ENCODE measurements at places on chromosomes 6 and 20. TPM values are rescaled to one million over a fixed set of nuclear protein-coding genes. Genes with fewer than 3 reads are reported as not detected.
A peak's percentile ranks its signal among the peaks of the same experiment; 100 is the strongest.

DNA sequence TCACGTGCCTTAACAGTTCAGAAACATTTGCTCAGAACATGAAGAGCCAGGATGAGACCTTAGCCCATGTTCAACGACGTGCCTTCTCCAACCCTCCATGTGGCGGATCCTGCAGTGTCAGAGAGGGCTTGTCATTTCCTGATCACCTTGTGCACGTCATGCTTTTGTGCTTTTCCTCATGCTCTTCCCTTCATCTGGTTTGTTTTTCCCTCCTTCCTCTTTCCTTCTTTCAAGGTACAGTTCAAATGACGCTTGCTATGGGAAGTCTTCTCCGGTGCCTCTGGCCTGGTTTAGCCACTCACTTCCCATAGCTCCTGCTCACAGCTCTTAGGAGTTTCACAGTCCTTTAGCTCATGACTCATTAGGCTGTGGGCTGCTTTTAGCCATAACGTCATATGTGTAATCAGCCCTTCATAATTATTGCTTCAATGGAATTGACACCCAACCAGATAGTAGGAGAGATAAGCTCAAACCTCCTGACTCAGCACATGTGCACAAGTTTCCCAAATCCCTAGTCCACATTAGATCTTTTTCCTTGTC is 102.7 kb upstream of the CNKSR3 start:
- no peak overlapping the region for H3K27ac ChIP-seq
- H3K4me1 ChIP-seq = peaks cover 12% of the 10 kb centered on the region
- H3K27me3 ChIP-seq = no peaks in the 10 kb centered on the region
- H3K4me3 ChIP-seq = no peak overlapping the region

- no peak for DNase-seq
- H3K27ac ChIP-seq = no peak overlapping the region
- no peaks in the 10 kb centered on the region for H3K36me3 ChIP-seq
- H3K4me3 ChIP-seq = no peak overlapping the region
- no peaks in the 10 kb centered on the region for H3K27me3 ChIP-seq
- H3K4me1 ChIP-seq = peaks cover 7% of the 10 kb centered on the region
Measured at GRCh38 chr20:48747840-48748414, 79.9 kb downstream of the PREX1 start.

DNA sequence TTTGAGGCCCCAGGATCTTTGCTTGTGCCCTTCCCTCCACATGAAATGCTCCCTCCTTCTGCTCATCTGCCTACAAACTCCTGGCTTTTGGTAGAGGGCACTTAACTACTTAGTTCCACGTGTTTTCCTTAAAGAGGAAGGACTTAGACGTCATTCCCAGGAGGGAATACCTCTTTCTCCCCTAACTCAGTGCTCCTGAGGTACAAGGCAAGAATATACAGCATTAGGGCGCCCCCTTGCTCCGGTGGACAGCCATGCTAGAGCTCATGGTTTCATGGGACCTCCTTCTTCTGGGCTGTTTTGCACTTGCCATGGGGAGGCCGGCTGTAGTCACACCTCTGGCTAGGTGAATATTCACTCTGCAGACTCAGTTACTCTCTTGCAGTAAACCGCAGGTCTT is 93.8 kb upstream of the LY86 start:
- H3K4me3 ChIP-seq = no peak overlapping the region
- no peaks in the 10 kb centered on the region for H3K36me3 ChIP-seq
- DNase-seq = peak; percentile 8
- no peaks in the 10 kb centered on the region for H3K4me1 ChIP-seq

GRCh38 chr20:61521687-61522420 is 269.8 kb downstream of the CDH4 start:
- H3K4me1 ChIP-seq = no peaks in the 10 kb centered on the region
- no peaks in the 10 kb centered on the region for H3K36me3 ChIP-seq
- H3K27ac ChIP-seq = no peak overlapping the region
- no peak overlapping the region for H3K4me3 ChIP-seq

DNA sequence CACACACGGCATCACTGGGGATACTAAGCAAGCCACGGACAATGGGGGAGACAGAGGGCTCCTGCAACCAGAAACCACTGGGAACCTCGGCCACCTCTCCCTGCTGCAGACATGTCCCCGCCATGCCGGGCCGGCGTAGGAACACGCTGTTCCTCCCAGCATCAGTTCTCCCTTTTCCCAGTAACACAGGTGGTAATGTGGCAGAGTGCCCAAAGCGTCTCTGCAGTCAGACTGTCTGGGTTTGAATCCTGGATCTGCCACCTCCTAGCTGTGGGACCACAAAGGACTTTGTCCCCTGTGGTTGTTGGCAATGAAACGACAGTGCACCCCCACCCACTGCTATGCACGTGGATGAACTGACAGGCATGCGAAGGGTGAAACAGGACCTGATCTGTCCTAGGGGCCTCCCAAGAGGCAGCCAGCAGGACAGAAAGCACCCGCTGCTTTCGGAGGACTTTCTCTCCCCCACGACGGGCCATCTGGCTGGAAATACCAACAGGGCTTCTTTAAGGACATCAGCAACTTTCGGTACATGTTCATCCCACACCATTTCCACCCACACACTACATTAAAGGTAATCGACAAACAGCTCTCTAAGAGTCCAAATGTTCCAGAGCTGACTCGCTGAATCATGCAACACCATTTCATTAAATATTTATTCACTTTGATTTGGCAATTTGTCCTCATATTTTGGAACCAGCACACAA is 74.1 kb downstream of the SULF2 start:
- H3K4me1 ChIP-seq = no peaks in the 10 kb centered on the region
- DNase-seq = no peak
- H3K36me3 ChIP-seq = no peaks in the 10 kb centered on the region
- no peak overlapping the region for H3K27ac ChIP-seq

DNA sequence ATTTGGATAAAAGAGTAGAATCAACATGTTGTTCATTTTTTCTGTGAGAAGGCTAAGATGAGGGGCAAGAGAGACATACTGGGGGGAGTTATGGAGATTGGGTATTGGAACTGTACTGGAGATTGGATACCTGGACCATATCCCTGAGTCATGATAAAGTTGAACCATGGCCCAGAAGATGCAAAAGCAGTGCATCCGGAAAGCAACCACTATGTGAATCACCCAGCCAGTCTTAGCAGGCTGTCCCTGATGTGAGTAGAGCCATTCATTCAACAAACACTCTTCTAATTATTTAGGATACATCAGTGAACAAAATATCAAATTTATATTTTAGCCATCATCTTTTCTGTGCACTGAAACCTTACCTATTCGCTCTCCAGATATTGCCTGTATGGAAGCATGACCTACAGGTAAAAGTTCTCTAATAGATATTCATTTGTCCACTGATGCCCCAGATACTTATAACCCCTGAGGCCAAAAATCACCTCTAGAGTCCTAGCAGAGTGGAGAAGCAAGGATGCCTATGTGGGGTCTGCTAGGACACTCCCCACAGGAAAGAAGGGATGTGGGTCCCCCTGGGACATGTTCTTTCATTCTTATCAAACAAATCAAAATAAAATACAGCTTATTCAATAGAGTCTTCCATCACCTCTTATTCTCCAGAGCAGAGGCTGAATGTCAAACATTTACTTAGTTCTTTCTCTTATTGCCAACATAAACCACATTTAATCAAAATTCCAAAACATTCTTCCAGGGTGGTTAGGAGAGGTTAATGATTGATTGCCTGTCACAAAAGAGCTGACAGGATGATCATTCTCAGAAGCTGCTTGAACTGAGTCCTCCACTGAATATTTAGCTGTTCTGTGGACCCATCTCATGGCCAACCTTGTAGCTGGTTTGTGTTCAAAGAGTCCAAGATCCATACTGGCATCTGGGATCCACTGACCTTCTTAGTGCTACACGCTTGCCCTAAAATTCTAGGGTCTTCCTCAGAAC is 37.0 kb upstream of the PKHD1 start:
- H3K27me3 ChIP-seq = peaks cover 3% of the 10 kb centered on the region
- H3K4me1 ChIP-seq = no peaks in the 10 kb centered on the region
- H3K36me3 ChIP-seq = no peaks in the 10 kb centered on the region
- H3K4me3 ChIP-seq = no peak overlapping the region

GRCh38 chr20:5893052-5893451 is 57.3 kb downstream of the TRMT6 start:
- no peaks in the 10 kb centered on the region for H3K4me1 ChIP-seq
- DNase-seq = no peak
- no peak overlapping the region for H3K27ac ChIP-seq

- H3K4me1 ChIP-seq = no peaks in the 10 kb centered on the region
- DNase-seq = no peak
- no peak overlapping the region for H3K4me3 ChIP-seq
- no peak overlapping the region for H3K27ac ChIP-seq
- no peaks in the 10 kb centered on the region for H3K36me3 ChIP-seq
- peaks cover 5% of the 10 kb centered on the region for H3K27me3 ChIP-seq
Measured at GRCh38 chr20:58755766-58756449, 63.3 kb downstream of the NPEPL1 start.

DNA sequence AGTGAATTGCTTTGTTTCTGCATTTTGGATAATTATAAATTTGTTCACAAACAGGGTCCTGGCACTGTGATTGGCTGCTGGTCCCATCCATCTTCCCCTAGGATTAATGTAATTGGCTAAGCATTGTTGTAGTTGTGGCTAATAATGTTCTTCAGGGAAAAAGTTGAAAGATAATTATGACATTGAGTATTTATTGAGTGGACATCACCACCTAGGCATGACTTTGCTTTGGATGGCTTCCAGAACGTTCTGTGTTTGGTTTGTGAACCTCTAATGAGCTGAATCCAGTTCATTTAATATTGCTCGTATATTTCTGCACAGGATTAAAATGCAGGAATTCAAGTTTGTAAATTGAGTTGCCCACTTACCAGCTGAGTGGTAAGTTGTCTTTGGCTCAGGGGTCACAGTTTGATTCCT is 55.1 kb downstream of the ARID1B start:
- H3K27me3 ChIP-seq = no peaks in the 10 kb centered on the region
- peaks cover 27% of the 10 kb centered on the region for H3K4me1 ChIP-seq
- DNase-seq = no peak
- H3K36me3 ChIP-seq = peaks cover 6% of the 10 kb centered on the region
- no peak overlapping the region for H3K27ac ChIP-seq

DNA sequence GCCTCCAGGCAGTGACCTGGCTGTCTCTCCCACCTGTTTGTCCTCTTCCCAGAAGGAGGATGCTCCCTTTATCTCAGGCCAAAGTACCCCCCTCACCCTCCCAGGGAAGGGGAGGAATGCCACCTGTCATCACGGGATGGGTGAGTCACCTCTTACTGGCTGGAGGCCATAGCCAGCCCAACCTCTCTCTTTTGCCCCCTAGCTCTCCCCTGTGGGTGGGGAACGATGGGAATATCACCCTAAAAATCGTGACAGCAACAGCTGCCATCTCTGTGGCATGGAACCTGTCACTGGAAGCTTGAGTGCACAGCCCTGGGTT is 137.5 kb upstream of the PTPN1 start:
- no peak overlapping the region for H3K4me3 ChIP-seq
- no peaks in the 10 kb centered on the region for H3K36me3 ChIP-seq
- peaks cover 15% of the 10 kb centered on the region for H3K4me1 ChIP-seq
- H3K27me3 ChIP-seq = no peaks in the 10 kb centered on the region
- no peak overlapping the region for H3K27ac ChIP-seq

The FAM8A1 gene
- total RNA-seq = 9.3 TPM

The MEI4 gene
- 0.05 TPM for total RNA-seq

The CMTR1 gene
- total RNA-seq = 37.7 TPM
